Urothelium cell line (cell line): ENCODE measurements at places on chromosomes 11 and 22.

- DNase-seq: no peak
Measured at GRCh38 chr11:36718451-36718850, 120.4 kb upstream of the RAG2 start.

DNA sequence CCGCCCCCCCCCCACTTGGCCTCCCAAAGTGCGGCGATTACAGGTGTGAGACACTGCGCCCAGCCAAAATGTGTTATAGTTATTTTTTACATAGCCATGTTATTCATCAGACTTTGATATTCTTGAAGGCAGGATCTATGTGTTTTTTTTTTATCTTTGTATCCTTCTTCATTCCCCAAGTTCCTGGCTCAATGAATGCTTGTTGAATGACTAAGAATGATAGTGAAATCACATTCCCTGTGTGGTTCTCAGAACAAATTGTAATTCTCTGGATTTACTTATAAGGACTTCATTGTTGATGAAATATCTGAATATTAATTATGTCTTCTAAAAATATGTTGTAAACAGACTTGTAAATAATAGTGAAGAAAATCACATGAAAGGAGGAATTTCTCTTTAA is 33.5 kb downstream of the MMP7 start:
- DNase-seq: no peak

DNA sequence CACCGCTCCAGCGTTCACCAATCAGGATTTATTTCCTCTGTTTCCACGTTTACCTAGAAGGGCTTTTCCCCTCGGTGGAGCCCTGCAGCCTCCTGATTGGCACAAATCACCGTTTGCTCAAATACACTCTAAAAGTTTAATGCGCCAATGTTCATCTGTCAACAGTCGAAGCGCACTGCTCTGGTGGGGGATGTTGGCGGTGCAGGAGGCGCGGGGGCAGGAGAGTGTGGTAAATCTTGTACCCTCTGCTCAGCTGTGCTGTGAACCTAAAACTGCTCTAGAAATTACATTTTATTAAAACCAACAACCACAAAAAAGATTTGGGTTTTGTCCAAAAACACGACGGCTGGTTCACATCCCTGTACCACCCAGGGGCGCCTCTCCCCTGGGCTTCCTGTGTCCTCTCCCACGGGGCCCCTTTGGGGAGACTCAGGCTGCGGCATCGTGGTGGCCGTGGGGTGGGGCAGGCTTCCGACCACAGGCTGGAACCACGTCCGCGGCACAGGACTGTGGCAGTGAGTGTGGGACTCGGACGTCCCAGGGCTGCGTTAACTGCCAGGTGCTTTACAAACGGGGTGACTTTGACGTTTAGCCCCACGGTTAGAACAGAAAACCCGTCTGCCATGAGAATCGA is 13.5 kb downstream of the TTLL8 start:
- no peak for DNase-seq

DNA sequence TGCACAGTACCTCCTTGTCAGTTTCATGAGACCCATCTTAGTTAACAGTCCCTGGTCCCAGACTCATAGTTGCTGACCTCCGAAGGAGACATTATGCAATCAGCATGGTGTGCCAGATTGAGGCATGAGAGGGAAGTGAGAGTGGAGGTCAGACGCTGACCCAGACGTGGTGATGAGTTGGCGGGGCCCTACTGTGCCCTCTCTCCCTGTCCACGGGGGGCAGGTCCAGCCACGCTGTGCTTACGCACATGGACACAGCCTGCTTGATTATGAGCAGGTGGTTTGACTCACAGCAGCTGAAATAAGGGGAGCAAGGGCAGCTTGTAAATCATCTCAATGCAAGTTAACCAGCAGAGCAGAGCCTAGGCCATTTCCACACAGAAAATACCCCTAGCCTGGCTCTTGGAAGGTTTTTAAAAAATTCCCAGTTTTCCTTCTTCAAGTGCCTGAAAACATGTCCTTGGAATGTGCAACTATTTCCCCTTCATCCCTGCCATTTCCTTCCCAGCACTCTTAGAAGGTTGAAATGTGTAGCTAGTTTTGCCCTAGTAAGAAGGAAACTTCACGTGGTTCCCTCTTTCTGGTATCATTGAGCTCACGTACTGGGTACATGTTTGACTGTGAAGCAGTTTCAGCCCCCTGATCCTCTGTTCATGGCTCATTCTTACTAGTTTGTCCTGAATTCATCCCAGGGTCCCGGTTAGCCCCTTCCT is 122.6 kb upstream of the SORL1-AS1 start:
- DNase-seq: no peak

DNA sequence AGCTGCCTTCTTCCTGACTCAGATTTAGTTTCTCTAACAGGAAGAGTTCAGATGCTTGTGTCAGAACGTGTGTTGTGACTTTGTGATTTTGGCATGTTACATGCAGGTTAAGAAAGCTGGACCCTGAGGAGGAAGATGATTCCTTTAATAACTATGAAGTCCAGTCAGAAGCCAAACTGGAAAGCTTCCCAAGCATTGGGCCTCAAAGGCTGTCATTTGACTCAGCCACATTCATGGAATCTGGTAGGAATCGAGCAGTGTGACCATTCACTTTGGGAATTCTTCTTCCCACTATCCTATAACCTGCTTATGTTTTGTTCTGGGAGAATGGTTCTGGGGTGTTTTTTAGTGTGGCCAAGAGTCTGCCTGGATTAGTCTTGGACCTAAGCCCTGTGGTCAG is 48.0 kb downstream of the CABIN1 start:
- no peak for DNase-seq

- DNase-seq: no peak
Measured at GRCh38 chr11:21104641-21105040, 435.3 kb downstream of the NELL1 start.

- no peak for DNase-seq
Measured at GRCh38 chr11:41118521-41118920, 340.9 kb downstream of the LRRC4C start.

- no peak for DNase-seq
Measured at GRCh38 chr11:95466416-95466815, 235.4 kb upstream of the SESN3 start.

- DNase-seq: no peak
Measured at GRCh38 chr11:69498614-69499175, 17.2 kb downstream of the LINC01488 start.

- no peak for DNase-seq
Measured at GRCh38 chr11:120124355-120124754, 13.6 kb downstream of the TRIM29 start.

DNA sequence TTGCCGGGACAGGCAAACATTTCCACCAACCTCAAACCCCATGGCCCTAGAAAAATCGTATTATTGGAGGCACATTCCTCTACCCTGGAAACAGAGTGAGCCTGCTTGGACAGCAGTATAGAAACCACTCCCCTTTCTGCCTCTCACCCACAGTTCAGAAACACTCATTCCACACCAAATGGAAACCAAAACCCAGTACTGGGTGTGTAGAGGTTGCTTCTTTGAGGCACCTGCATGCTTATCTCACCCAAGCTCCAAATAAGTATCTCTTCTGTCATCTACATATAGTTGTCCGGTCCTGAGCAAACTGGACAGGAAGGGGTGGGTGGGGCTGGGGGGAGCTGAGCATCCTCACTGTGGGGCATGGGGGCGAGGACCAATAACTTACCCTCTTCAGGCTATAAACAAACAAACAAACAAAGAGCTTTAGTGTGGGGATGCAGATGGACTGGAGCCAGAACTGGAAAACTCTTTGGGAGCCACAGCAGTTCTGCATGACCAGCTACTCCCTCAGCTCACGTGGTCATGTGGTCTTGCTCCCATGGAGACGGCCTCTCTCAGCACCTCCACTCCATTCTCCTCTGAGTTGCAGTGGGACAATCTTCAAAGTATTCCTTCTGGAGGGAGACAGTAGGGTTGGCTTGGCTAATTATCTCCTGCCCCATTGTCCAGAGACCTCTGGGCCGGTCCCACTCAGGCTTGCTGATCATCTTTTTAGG is 1.0 kb upstream of the PLAAT2 start:
- no peak for DNase-seq

- DNase-seq: peak; percentile 43
Measured at GRCh38 chr11:84558085-84558905, 1068.8 kb downstream of the DLG2 start.

GRCh38 chr11:36365907-36366306 is 69.8 kb downstream of the PRR5L start:
- no peak for DNase-seq

DNA sequence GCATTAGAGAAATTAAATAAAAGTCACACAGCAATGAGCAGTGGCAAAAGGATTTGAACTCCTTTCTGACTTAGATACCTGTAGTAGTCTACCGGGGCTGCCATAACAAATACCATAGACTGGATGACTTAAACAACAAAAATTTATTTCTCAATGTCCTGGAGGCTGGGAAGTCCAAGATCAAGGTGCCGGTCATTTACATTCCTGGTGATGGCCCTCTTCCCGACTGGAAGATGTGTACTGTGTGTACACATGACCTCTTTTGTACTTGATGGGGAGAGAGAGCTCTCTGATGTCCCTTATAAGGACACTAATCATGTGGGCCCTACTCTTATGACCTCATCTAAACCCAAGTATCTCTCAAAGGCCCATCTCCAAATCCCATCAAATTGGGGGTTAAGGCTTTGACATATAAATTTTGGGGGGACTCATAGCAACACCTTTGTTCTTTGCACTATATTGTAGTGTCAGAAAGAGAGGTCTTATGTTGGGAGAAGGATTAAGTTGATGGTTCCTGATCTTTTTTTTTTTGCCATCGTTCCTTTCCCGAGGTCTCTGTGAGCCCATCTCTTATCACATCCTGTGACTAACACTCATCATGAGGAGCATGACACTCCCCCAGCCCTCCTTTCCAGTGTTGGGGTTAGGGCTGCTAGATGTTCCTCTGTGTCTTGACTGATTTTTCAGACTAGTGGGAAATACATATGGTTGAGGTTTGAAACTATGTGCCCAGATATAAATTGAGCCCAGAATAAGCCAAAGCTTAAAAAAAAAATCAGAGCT is 104.3 kb downstream of the TRAF6 start:
- DNase-seq: no peak

DNA sequence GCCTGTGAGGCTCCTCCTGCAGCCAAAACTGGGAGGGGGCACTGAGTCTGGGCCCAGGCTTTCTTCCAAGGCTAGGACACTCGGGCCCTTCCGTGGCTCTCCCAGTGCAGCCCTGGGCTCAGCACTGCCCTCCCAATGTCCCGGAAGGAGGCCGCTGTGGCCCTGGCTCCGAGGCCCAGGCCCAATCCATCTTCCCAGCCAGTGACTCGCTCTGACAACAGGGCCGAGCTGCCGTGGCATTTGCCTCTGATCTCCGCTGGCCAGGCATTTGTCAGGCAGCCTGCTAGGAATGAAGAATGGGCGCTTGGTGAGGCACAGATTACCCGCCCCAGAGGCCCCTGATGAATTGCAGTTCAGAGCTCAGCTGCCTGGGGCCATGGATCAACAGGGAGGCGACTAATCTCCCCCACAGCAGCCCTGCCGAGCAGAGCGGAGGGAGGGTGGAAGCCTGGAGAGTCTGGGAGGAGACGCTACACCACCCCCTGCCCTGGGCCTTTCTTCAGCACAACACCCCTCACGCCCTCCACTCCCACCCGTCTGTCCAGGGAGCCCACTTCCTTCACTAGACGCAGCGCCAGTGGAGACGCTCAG is 8.3 kb downstream of the FXYD2 start:
- DNase-seq: no peak

GRCh38 chr11:2526808-2527381 is 82.1 kb downstream of the KCNQ1 start:
- DNase-seq: no peak

DNA sequence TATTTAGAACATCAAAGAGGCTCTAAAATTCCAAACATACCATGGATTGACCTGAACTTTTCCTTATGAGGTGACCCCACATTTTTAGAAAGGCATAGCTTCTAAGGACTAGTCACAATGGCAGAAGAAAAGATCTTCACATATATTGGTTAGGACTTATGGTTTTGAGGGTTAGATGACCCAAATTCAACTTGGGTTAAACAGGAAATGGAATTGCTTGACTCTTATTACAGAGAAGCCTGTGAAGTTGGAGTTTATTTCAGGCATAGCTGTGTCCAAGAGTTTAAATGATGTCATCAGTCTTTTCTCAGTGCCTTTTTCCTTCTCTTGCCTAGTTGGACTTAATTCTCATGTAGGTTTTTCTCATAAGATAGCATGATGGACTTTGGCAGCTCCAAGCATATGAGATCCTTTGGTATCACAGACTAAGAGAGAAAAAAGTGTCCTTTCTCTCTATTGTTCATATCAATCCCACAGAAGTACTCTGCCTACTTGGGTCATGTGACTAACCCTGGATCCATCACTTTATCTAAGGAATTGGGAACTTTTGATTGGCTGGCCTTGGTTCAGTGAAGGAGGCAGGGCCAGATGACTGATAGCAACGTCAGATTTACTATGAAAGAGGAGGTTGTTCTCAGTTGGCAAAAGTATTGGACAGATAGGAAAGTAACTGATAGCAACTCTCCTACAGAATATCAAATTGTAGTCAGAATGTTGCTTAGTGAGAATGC is 17.3 kb upstream of the RAG1 start:
- no peak for DNase-seq

GRCh38 chr11:93131709-93132108 is 66.1 kb downstream of the SLC36A4 start:
- no peak for DNase-seq

DNA sequence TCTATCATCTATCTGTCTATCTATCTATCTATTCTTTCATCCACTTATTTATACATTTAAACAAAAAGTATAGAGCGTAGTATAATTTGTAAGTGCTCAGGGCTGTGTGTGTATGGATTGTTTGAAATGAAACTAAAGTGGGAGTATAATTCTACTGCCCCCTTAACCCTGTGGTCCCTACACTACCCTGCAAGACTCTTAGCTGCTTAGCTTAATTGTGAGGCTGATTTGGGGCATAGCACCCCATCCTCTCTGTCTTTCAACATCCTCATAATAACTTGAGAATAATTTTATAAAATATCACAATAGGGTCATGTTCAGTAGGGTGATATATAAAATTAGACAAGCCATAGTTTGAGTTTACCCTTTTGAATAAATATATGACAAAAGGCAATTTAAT is 11.6 kb downstream of the OR51B4 start:
- no peak for DNase-seq

GRCh38 chr11:121249039-121249663 is 43.4 kb upstream of the SC5D start:
- peak; percentile 32 for DNase-seq

GRCh38 chr22:42905217-42905616 is 48.1 kb upstream of the ARFGAP3 start:
- no peak for DNase-seq

GRCh38 chr22:47309476-47309875 is 547.0 kb downstream of the TBC1D22A start:
- DNase-seq: no peak

- peak; percentile 66 for DNase-seq
Measured at GRCh38 chr22:29704528-29705285, 15.1 kb upstream of the CABP7 start.

- DNase-seq: no peak
Measured at GRCh38 chr11:70220920-70221319, 17.8 kb downstream of the FADD start.

GRCh38 chr22:24541681-24542515 is 13.0 kb downstream of the GUCD1 start:
- DNase-seq: no peak
